ENCODE measurements at places on chromosomes 6 and 20. TPM values are rescaled to one million over a fixed set of nuclear protein-coding genes. Genes with fewer than 3 reads are reported as not detected.

The RAB23 gene
- total RNA-seq = 51.3 TPM

The FLRT3 gene
- 27.5 TPM for total RNA-seq

The ISM1 gene
- total RNA-seq = 1.6 TPM

The HMGCLL1 gene
- total RNA-seq = 70.0 TPM

The MAP7 gene
- 6.1 TPM for total RNA-seq

The FOXF2 gene
- total RNA-seq = 1.2 TPM

The ZNF217 gene
- 7.3 TPM for total RNA-seq

The HSPA12B gene
- 1.7 TPM for total RNA-seq

The MRAP2 gene
- total RNA-seq = 6.2 TPM

The BTNL2 gene
- not detected for total RNA-seq

The OPRL1 gene
- 14.3 TPM for total RNA-seq

The IMPG1 gene
- not detected for total RNA-seq

The PHACTR1 gene
- 40.7 TPM for total RNA-seq

The HLA-DPB1 gene
- 1.4 TPM for total RNA-seq

The ZNF451 gene
- 167 TPM for total RNA-seq

The RALY gene
- total RNA-seq = 56.8 TPM

The PPP1R16B gene
- 12.9 TPM for total RNA-seq

The HELZ2 gene
- total RNA-seq = 7.2 TPM

The SLC22A1 gene
- total RNA-seq = 1.9 TPM

The REV3L gene
- 101 TPM for total RNA-seq
